ENCODE measurements at places on chromosomes 1 and 21.

DNA sequence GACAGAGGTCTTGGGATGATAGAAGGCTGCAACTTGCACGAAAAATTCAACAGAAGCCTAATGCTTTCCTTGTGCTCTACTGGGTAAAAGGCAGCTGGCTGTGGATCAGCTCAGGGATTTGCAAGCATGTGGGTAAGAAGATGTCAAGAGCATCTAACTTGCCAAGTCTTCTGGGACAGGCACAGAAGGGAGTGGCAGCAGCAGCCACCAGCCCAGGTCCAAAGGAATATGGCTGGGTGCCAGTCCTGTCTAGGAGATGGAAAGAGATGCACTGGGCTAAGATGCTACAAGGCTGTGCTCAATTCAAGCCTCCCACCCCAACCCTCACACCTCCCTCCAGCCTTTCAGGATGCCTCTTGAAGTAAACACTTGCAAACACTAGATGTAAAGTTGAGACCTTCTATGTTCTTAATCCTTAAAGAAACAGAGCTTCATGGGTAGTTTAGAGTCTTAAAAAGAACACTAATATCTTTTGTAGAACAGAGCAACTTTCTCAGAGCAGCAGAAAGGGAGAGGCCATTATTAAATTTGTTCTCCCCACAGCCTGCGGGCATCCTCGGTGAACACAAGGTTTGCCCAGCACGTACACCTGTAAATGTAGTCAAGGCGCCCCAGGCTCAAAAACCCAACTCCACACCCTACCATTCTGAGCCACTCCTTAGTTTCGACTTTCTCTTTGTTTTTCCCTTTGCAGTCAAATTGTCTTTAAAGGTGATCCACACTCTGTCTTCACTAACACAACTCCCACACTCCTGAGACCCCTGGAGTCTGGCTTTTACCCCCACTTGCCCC, 64.6 kb upstream of the BCAR3 start:
- DNase-seq: no peak

DNA sequence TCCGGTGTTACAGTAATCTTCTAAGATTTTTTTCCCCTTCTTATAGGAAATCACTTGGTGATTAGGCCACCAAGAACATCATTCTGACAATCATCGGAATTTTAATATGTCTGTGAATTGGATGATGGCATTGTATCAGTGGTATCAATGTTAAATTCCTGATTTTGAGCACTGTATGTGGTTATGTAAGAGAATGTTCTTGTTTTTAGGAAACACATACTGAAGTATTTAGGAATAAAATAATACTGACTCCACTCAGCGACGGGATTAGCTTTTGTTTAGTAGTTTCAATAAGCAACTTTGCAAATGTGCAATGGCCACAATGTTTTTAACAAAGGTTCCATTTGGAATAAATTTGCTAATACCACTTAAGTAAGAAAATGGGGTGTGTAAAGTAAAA, 30.6 kb downstream of the COL6A1 start:
- no peak for DNase-seq

GRCh38 chr1:67836769-67837168, 3.5 kb upstream of the GNG12 start:
- no peak for DNase-seq

DNA sequence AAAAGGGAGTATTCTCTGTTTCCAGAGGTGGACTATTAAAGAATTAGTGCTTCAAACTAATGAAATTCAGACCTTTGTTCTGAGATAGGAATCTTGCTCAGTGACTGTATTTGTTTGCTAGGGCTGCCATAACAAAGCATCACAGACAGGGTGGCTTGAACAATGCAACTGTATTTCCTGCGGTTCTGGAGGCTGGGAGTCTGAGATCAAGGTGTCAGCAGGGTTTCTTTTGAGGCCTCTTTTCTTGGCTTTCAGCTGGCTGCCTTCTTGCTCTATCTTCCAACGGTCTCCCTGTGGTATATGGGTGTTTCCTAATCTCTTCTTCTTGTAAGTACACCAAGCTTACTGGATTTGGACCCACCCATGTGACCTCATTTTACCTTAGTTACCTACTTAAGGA, 264.6 kb upstream of the PROX1 start:
- DNase-seq: no peak

Measured in erythroblast (primary cell).